Peyer's patch (tissue), 4 donors: ENCODE measurements at places on chromosomes 5 and 9.
A peak's percentile ranks its signal among the peaks of the same experiment; 100 is the strongest.

DNA sequence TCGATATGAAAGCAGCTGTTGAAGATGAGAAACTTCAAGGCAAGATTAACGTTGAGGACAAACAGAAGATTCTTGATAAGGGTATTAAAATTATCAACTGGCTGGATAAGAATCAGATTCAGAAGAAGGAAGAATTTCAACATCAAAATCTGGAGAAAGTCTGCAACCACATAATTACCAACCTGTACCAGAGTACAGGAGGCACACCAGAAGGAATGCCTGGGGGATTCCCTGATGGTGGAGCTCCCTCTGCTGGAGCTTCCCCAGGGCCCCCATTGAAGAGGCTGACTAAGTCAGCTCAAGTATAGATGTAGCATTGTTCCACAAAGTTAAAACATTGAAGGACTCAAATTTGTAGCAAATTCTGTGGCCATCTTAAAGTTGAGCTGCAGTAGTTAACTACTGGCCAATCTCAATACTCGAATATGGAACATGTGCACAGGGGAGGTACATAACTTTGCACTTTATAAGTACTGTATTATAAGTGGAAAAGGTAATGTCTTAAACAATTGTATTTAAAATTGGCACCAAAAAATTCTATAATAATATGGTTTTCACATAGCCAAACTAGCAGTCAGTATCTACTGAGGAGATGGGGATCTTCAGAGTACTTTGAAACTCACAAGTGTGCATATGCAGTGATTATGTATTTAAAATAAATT, 237.5 kb downstream of the CHSY3 start:
- no peak for DNase-seq

- DNase-seq = no peak
Observed at GRCh38 chr9:14179449-14179848, 134.5 kb downstream of the NFIB start.

GRCh38 chr9:122320413-122320881, 50.4 kb upstream of the PTGS1 start:
- no peak for DNase-seq

DNA sequence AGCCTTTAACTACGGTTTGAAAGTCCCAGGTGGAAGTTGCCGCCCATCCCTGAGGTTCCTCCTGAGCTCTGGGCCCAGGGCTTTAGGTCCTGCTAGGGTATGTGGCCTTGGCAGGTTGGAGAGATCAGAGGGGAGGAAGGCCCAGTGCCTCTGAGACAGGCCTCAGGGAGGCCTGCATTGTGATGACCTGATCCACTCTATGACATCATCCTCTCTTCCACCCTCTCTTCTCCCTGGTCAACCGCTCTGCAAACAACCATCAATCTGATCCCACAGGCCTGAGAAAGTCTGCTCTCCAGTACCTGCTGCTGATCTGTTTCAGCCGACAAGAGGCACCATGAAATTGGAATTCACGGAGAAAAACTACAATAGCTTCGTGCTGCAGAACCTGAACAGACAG, at the start of gene CCIN:
Gene CCIN (plus strand): TSS at position 223 of the 400 bp plus-strand sequence. CDS start 115 bp downstream, at position 338.
- no peak for DNase-seq

DNA sequence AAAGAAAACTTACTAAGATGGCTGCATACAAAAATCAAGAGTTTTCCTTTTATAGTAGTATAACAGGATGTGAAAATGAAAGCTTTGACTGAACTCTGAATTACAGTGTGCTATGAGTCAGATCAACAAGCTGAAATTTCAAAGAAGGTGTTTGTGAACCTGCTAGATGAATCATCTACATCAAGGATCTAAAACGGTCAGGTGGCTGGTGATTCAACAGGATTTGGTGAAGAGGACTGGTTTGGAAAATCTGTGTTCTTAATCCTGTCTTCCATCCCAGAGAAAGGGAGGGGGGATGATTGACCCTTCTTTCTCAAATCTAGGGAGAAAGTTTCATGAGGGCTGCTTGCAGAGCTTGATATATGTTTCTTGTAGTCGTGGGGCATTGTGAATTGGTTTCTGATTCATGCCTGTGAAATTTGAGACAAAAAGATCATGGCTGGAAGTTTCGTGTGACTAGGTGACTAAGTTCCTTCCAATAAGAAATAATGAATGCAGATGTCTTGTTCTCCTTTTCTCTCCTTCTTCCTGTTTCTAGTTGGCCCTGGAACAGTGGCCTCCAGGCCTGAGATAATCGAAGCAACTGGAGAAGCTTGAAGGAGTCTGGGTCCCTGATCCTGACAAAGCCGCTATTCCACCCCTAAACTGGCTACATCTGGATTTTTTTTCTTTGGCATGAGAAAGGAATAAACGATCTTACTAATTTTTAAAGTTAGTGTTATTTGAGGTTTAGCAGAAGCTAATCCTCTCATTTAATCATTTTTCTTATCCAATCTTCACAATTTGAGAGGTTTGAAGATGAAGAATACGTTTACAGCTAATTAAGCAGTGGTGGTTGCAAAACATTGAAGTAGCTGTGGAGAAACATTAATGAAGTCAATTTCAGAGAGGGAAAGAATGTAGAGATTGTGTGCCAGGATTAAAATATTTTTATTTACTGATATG, 67.2 kb downstream of the MRPS30 start:
- DNase-seq = no peak

- DNase-seq = no peak
Observed at GRCh38 chr9:91166796-91167366, 194.8 kb downstream of the AUH start.

GRCh38 chr5:131417240-131417869, 153.5 kb downstream of the CDC42SE2 start:
- DNase-seq = peak; percentile 94

- DNase-seq = peak; percentile 86
Observed at GRCh38 chr5:124651663-124652513, 94.6 kb downstream of the ZNF608 start.

- DNase-seq = no peak
Observed at GRCh38 chr9:20236676-20237075, 385.6 kb downstream of the MLLT3 start.

DNA sequence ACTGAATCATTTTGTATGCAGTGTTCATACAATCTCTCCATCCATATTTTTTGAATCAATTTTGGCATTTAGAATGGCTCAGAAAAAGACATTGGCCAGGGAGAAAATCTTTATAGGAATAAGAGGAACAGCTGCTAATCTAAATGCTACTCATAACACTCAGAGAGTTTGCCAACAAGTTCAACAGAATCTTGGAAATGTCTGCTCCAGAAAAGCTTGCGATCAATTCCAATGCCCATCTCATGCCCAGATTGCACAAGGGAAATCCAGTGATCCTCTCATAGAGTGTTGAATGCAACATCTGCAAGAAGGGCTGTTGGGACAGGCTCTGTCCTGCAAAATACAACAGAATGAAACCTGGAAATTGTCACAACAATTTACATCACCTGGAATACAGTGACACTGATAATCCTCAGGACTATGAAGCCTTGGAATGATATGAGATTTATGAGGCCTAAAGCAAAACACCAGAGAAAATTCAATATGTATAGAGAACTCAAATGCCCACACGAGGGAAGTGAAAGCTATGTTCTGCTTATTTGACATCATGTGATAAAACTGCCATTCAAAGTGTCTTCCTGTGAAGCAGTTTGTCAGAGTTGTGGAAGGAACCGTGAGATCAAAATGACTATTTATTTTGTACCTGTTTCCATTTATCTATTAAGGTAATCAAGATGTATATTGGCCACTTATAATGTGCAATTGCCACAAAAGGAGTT, 190.1 kb downstream of the PARP8 start:
- no peak for DNase-seq

DNA sequence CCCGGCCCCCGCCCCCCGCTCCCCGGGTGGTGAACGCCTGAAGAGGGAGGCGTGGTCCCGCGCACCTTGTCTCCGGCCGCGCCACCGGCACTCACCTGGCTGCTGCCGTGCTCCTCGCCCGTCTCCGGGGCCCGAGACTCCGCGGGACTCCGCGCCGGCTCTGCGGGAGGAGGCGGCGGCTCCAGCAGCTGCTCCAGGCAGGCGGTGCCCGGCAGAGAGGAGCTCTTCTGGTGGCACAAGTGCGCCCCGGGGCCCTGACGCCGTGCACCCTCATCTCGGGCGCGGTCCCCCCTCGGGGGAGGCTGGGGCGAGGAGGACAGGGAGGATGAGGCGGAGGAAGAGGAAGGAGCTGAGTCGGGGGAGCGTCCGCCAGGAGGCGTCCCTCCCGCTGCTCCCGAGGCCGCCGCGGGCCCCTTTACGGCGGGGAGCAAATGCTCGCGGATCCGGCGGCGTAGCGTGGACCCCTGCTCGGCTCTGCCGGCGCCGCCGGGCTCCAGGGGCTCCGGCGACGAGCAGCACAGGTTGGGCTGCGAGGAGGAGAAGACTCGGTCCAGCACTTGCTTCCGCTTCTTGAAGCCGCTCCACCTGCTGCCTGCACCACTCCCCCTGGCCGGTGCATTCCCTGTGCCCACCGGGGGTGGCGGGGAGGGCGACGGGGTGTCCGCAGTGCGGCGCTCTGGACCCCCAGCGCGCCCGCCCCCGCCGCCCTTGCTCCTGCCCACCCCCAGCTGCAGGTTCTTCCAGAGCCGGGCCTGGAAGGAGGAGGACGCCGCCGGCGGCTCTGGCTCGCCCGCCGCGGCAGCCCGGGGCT, 928 bp downstream of the MCTP1 start:
- DNase-seq = peak; percentile 52

DNA sequence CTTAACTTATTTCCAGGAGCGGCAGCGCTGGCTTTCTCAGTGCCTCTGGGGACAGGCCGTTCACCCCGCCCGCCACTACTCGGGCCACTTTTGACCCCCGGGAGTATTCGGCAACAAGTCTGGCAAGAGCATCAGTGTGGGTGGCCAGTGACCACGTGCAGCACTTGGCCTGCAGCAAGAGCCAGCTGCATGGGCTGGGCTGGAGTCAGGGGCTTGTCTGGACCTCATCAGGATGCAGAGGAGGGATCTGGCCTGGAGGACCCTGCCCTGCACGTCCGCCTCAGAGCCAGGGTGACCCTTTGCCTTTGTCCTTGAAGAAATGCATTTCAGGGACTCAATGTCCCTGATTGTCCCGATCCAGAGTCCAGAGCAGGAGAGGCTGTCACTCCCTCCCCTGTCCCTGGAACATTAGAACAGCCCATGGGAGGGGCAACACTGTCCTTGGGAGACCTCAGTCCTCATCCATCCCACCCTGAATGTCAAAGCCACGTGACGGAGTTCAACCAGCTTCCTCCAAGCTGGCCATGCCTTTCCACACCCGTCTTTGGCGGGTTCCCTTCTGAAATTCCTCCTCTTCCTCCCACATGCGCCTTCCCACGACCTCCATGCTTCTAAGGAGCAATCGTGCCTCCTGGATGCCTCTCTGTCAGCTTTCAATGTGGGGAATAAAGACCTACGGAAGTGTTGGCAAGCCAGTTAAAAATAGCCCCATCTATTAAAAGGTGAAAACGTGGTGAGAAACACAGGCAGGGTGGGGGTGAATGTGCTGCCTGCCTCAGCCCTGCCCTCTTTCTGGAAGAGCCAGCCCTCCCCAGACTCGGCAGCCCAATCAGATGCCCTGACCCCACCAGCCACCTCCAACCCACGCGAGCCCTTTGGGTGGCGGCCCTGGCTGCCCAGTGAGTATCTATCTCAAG, 99.0 kb downstream of the OLFM1 start:
- no peak for DNase-seq

DNA sequence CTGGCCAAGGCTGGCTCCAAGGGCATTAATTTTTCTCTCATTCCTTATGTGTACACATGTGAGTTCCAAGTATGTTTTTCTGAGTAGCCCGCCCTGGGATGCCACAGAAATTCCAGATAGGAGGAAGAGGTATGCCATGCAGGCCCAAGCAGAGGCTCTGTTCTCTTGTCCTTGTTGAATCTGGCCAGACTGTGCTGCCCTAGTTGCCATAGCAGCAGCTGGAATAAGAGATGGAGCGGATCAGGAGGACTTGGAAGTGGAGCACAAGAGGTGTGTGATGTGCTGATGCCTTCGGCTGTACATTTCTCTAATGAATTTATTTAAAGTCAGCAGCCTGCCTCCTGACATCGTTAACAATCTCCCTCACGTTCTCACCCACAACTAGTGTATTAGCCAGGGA, 235.6 kb upstream of the RPS23 start:
- no peak for DNase-seq

GRCh38 chr5:1101961-1102713, 9.7 kb downstream of the SLC12A7 start:
- DNase-seq = no peak

GRCh38 chr5:153456354-153456753, 34.1 kb upstream of the GRIA1 start:
- no peak for DNase-seq

- DNase-seq = no peak
Observed at GRCh38 chr9:86041311-86041741, 58.0 kb downstream of the GOLM1 start.

- DNase-seq = no peak
Observed at GRCh38 chr5:81590498-81591384, 160.2 kb downstream of the SSBP2 start.

GRCh38 chr5:62282064-62282463, 23.9 kb upstream of the KIF2A start:
- no peak for DNase-seq

DNA sequence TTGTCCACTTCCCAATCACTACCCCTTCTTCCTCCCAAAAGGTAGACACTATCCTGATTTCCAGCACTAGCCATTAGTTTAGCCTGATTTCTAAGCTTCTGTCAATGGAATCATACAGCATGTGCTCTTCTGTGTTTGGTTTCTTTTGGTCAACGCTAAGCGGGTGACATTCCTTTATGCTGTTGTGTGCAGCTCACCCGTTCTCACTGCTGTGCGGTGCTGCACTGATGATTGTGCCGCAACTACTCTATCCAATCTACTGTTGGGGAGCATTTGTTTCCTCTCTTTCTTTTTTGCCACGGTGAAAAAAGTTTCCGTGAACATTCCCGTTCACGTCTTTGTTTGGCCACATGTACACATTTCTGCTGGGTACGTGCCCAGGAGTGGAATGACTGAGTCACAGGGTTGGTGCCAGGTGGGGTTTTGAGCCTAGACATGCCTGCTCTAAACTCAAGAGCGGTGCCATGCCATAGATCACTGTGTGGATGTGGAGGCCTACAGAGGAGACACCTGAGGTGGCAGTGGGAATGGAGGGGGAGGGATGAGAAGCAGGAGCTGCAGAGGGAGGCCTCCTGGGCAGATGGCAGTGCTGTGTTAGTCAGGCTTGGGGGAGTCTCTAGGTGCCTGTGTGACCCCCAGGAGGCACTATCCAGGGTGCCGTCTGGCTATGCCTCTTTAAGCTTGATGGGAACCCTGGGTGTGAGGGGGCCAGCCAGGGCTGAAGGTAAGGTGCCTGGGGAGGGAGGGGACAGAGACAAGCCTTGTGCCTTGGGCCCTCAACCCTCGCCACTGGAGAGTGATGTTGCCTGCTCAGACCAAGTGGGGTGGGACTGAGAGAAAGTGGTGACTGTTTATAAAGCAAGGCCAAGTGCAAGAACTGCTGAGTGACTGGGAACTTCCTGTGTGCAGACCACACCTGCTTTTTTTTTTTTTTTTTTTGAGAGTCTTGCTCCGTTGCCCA, 11.4 kb upstream of the ANKRD33B start:
- DNase-seq = no peak
